Breast epithelium (tissue), 4 donors: ENCODE measurements at places on chromosomes 6 and 20. TPM values are rescaled to one million over a fixed set of nuclear protein-coding genes. Genes with fewer than 3 reads are reported as not detected.

Gene ADGRF4
- 0.16 TPM for total RNA-seq

GRCh38 chr6:26383624-26384417 lies 913 bp downstream of the BTN2A2 start:
- no peak for DNase-seq
- H3K36me3 ChIP-seq, result no peaks in the 10 kb centered on the region
- H3K4me3 ChIP-seq, result peak overlapping the region; percentile 66
- no peaks in the 10 kb centered on the region for H3K4me1 ChIP-seq
- H3K27me3 ChIP-seq, result no peaks in the 10 kb centered on the region

DNA sequence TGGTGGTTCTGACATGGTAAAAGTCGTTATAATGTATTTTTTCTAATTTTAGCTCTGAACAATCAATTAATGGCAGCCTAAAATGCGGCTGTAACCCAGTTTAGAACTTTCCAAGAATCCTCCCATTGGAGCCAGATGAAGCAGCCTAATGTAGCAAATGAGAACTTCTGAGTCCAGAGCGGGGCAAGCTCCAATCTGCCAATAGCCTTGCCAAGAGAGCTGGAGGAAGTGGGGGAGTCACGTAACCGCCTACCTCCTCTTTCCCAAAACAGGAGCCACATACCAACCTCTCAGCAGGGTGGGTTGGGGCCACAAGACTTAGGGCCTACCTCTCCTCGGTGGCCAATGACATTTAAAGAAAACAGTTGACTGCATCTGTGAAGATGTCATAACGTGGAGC lies 230.6 kb downstream of the SOD2 start:
- no peaks in the 10 kb centered on the region for H3K27me3 ChIP-seq
- no peaks in the 10 kb centered on the region for H3K4me1 ChIP-seq
- no peak overlapping the region for H3K4me3 ChIP-seq

DNA sequence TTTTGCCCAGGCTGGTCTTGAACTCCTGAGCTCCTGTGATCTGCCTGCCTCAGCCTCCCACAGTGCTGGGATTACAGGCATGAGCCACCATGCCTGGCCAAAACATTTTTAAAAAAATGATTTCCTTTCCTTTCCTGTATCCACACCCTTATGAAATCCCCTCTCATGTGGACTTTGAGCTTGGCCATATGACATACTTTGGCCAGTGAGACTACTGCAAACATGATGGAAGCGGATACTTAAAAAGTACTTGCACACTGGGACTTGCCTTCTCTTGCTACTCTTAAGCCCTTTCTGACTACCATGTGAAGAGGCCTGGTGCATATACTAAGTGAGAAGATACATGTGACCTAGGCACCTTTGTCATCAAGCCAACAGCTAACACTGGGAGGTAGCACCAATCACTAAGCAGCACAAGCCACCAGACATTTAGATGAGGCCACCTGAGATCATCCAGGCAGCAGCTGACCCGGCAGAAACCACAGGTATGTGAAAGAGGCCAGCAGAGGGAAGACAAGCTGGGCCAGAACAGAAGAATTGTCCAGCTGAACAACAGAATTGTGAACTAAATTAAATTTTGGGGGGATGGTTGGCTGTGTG lies 78.5 kb upstream of the HDAC2 start:
- H3K4me1 ChIP-seq, result no peaks in the 10 kb centered on the region
- no peaks in the 10 kb centered on the region for H3K36me3 ChIP-seq
- H3K27ac ChIP-seq, result no peak overlapping the region
- no peaks in the 10 kb centered on the region for H3K27me3 ChIP-seq

DNA sequence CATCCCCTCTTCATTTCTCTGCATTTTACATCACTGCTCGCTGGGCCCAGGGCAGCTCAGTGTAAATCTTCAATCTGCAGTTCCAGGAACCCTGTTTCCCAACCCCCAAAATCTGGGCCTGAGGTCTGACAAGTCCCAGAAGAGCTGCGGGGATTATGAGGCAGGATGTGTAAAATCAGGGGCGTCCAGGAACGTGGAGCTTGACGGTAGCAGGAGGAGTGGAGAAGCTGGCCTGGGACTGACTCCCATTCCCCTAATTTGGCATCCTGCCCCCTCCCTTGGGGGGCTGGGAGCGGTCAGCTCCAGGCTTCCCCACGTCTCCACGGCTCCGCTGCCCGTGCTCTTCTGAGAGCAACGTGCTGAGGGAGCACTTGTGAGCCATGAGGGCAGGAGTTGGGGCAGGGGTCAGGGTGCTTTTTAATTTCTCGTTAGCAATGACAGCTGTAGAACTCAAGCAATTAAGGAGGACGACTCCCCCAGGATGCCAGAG lies 23.4 kb upstream of the VEGFA start:
- no peaks in the 10 kb centered on the region for H3K27me3 ChIP-seq
- DNase-seq, result peak; percentile 34

DNA sequence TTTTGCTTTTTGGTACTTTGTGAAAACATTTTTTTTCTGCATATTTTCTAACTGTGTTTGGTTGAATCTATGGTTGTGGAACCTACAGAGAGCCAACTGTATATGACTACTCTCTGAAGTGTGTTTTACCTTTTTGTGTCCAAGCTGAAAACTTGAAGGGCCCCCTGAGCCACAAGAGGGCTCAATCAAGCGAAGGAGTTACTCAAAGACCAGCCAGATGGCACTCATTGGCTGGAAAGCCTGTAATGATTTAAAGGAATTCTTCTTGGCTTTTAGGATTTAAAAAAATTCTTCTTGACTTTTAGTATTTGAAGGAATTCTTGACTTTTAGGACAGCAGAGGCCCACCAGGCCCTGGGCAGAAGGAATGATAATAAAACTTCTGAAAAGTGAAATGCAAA lies 27.0 kb upstream of the ECI2 start:
- H3K27me3 ChIP-seq, result no peaks in the 10 kb centered on the region
- no peak overlapping the region for H3K4me3 ChIP-seq
- H3K36me3 ChIP-seq, result no peaks in the 10 kb centered on the region
- H3K27ac ChIP-seq, result no peak overlapping the region
- DNase-seq, result no peak
- H3K4me1 ChIP-seq, result no peaks in the 10 kb centered on the region

- no peak overlapping the region for H3K4me3 ChIP-seq
- no peaks in the 10 kb centered on the region for H3K4me1 ChIP-seq
These were observed 168.6 kb upstream of the GGTLC1 start for GRCh38 chr20:24157213-24157612.
